Umbilical cord (tissue), 2 donors: ENCODE measurements at places on chromosomes 5 and 9.

DNA sequence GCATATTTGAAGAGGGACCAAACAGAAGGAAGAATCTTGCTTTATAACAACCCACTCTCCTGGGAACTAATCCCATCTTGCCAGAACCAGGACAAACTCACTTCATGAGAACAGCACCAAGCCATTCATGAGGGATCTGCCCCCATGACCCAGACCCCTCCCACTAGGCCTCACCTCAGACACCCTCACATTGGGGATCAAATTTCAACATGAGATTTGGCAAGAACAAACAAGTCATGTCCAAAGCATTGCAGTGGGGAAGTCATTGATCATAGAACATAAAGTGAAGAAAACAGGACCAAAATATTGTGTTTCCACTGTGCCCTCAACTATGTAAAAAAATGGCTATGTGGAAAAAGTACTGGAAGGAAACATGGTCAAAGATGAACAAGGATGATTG lies 43.9 kb downstream of the MAP1B start:
- no peak for DNase-seq

DNA sequence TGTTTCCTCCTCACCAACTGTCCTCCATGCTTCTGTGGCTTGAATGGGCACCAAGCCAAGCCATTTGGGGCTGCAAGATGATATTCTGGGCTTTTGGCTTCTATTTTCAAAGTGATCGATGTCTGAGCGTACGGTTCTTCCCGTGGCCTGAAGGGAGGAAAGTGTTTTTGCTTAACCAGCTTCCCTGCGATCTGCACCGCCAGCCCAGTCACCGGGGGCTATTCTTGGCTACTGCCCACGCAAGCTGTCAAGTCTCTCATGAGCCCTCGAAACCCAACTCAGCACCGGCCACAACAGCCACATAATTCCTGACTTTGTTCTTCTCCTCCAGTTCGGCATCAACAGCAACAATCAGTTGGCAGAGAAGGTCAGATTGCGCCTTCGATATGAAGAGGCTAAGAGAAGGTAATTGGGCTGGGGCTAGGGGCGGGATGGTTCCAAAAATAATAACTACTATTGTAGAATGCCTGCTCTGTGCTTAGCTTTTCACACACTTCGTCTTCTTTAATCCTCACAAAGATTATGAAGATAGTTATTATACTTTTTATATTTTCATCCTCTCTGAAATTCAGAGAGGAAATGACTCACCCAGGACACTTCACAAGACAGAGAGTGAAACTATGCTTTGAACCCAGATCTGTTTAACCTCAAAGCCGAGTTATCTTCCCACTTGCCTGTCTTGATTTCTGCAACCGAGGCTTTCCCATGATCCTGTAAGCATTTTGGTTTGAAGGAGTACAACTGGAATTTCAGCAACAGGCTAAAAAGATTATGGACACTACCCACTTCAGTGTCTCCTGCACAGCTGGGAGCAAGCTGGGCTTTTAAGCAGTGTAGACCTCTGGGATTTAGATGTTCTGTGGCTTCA lies 76.4 kb upstream of the RARS1 start:
- peak; percentile 98 for DNase-seq

- DNase-seq = no peak
Measured at GRCh38 chr9:35705836-35706430, 16.2 kb upstream of the TPM2 start.

GRCh38 chr9:25505644-25506043 lies 172.6 kb downstream of the TUSC1 start:
- no peak for DNase-seq

- DNase-seq = peak; percentile 42
Measured at GRCh38 chr9:111691672-111692329, 30.4 kb downstream of the GNG10 start.

- DNase-seq = no peak
Measured at GRCh38 chr5:155767470-155767869, 559.5 kb upstream of the SGCD start.

GRCh38 chr9:125517577-125517976 lies 189.4 kb downstream of the MAPKAP1 start:
- DNase-seq = no peak

GRCh38 chr9:69175486-69175885 lies 1.4 kb downstream of the TJP2 start:
- no peak for DNase-seq

DNA sequence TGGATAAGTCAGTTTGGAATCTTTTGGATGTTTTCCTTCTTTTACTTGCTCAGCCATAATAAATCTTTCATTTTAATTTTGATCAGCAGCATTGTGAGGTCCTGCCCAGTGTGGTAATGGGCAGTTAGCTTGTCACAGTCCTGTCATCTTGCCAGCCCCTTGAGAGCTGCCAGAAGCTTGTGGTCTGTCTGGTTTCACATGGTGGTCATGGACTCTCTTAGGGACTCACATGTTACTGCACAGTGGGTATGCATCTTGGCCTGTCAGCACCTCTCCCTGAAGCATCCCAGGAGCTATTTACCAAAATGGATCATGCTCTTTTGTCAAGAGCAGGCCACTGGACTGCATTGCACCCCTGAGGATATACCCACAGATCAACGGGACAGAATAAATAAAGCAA lies 60.3 kb downstream of the DAPK1 start:
- peak; percentile 42 for DNase-seq

DNA sequence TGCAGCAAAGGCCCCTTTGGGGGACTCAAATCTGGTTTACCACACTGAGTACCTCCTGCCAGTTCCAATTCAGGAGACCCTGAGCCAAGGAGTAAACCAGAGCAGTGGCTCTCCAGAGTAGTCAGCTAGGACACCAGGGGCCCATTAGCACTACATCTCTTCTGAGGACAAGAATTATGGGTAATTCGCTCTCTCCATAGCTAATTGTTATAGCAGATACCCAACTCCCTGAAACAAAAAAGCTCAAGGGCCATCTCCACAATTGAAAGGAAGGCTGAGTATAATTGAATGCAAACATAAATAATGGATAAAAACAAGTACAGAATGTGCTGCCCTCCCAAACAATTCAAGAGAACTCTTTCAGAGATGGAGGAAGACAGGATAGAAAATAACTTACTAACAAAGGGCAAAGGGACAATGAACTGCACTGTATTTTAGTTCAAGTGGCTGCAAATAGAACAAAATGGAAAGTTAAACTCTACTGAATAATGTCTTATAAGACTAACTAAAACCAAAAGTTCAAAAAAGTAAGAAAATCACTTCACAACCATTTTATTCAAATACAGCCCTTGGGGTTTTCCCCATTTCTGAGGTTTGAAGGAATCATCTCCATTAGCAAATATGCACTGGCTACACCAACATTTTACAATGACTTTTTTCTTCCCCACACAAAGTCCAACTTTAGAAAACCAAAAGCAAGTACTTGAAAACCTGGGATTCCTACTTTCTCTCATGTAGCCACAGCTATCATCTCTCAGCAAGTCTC lies 118.8 kb downstream of the SIL1 start:
- DNase-seq = no peak

GRCh38 chr9:26983340-26983739 lies 22.1 kb downstream of the LRRC19 start:
- DNase-seq = no peak

DNA sequence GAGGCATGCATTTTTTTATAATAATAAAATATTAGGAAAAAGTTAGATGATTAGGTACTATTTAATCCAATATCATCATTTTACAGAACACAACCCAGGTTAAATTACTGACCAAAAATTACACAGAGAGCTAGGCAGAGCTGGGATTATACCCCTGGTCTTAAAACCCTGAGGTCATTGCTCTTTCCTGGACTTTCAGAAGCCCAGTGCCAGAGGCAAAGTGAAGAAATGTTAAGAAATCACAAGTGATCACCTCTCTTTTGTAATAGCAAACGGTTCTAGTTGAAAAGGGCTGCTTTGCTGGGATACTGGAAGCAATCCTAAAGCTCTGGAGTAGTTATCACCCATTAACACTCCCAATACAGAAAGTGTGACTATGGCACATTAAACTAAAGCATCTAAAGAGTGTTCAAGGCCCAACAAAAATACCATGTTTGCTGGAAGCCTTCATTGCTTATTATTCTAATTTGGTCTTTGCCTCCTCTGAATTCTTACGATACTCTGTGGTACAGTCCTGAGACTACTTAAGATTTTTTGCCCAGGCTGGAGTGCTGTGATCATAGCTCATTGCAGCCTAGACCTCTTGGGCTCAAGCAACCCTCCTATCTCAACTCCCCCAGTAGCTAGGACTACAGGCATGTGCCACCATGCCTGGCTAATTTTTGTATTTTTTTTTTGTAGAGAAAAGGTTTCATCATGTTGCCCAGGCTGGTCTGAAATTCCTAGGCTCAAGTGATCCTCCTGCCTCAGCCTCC lies 575.9 kb downstream of the RAB3C start:
- DNase-seq = no peak
